ENCODE measurements at places on chromosomes 4 and X. TPM values are rescaled to one million over a fixed set of nuclear protein-coding genes. Genes with fewer than 3 reads are reported as not detected.

RHOH gene
- 2.8 TPM for total RNA-seq

GRIA2 gene
- total RNA-seq: 0.36 TPM

CPZ gene
- 0.81 TPM for total RNA-seq

POU3F4 gene
- total RNA-seq: 0.14 TPM

RP2 gene
- total RNA-seq: 16.9 TPM

- DNase-seq: no peak
These were observed 48.9 kb downstream of the C4orf50 start for GRCh38 chr4:5969336-5969735.

- DNase-seq: no peak
These were observed 74.3 kb upstream of the NAP1L5 start for GRCh38 chr4:88771883-88772450.

DNA sequence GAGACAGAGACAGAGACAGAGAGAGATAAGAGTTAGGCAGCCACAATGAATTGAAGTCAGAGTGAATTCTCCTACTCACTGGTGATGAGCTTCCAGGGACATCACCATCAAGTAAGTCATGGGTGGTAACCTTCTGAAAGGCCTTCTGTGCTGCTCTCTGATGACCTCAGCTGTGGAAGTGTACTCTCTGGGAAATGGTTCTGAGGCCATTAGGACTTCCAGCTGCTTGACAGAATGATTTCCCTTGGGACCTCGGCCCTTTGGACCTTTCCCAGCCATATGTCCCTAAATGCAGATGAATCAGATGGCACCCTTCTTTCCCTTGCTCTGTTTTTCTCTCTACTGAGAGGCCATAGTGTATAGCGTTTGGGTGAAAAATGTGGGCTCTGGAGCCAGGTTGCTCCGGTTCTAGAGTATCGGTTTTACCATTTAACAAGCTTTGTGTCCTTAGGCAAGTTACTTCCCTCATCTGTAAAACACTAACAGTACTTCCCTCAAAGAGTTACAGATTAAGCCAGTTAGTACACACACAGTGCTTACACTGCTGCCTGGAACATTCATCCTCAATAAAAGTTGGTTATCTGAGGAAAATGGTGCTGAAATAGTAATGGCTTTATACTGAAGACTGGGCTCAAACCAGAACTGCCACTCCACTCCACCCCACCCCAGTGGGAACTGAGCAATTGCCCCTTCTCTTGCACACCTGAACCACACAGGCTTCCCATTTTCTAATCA, 7.6 kb downstream of the SEPTIN11 start:
- no peak for DNase-seq

GRCh38 chr4:37803348-37803973, 23.0 kb upstream of the PGM2 start:
- no peak for DNase-seq

DNA sequence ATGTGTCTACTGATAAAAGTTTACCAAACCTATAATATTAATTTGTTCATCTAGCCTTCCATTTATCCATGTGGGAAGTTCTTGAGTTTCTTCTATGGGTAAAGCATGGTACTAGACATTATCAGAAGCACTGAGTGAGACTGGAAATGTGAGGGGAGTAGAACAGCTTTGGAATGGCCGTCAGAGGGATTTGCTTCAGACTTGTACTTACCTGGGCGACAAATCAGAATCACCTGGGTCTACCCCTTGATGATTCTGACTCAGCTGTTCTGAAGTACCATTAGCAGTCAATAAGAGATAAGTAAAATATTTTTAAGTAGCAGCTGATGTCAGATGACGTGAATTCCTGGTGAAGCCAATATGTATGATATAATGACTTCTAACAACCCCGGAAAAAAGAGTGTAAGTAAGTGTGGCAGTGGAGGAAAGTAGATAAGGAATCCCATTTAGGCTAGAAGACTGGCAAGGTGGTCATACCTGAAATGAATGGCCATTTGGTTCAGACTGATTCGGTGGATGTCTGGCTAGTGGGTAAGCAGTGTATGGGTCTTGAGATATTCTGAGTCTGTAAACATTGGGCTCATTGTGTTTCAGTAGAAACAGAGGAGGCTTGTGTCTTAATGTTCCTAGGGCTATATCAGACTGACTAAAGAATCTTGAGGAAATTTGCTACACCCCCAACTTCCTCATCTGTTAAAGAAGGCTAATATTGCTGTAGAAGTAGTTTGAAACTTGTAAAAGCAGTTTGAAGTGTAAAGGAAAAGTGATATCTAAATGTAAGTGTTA, 409.2 kb downstream of the NKX6-1 start:
- no peak for DNase-seq

Measured in mucosa of descending colon (tissue), 3 donors.